ENCODE measurements at places on chromosomes 11 and 22. TPM values are rescaled to one million over a fixed set of nuclear protein-coding genes. Genes with fewer than 3 reads are reported as not detected.

VSIG10L2 gene
- total RNA-seq: 0.09 TPM

ASCL3 gene
- total RNA-seq: not detected

ABCC8 gene
- 0.42 TPM for total RNA-seq

TPP1 gene
- total RNA-seq: 14.5 TPM

ZNF280A gene
- total RNA-seq: 0.05 TPM

PNPLA5 gene
- not detected for total RNA-seq

CHRM4 gene
- 3.6 TPM for total RNA-seq

FXYD2 gene
- total RNA-seq: 78.9 TPM

PRR33 gene
- not detected for total RNA-seq

MMP26 gene
- total RNA-seq: 0.52 TPM

TEX54 gene
- total RNA-seq: not detected

APOA5 gene
- total RNA-seq: 0.05 TPM

AMOTL1 gene
- 31.8 TPM for total RNA-seq

CD6 gene
- 30.7 TPM for total RNA-seq

CHRNA10 gene
- 0.76 TPM for total RNA-seq

CD3G gene
- total RNA-seq: 227 TPM

OTOG gene
- total RNA-seq: 0.09 TPM

- no peak for DNase-seq
These were observed 9.2 kb upstream of the BIK start for GRCh38 chr22:43101306-43101705.

DNA sequence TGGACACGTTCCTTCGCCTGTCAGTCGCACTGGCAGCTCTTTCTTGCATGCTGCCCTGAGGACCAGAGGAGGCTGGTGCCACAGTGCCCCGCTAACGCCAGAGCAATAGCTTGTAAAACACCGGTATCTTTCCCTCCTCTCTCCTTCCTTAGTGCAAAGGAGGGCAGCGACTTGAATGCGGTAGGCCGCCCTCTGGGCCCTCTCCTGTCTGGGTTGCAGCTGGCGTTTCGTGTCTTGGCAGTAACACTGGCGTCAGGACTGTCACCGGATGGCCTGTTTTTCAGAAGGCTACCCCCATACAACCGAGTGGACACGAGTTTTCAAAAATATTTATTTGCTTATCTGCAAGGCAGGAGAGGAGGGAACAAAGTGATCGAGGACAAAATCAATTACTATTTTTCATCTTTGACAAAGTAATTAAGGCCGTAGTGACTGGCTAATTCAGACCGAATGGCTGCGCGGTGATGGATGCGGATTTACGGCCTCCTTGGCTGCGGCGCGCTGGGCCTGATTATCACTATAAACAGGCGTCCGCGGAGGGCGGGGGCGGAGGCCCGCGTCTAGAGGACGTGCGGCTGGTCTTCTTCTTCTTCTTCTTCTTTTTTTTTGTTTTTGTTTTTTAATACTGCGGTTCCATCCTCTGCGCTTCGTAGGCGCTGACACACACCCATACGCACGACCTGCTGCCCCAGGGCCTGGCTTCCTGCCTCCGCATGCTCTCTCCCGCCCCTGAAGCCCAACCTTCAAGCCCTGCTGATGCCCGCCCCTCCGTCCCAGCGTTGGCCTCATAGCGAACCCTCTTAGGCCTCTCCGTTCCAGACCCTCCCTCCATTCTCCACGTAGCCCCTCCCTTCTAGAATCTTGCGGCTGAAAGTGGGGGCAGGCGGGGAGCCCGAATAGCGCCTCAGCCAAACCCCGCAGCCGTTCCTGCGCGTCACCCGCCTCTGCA is 2.9 kb upstream of the SLC6A5 start:
- DNase-seq: no peak

GRCh38 chr22:48096851-48097665 is 1334.6 kb downstream of the TBC1D22A start:
- no peak for DNase-seq

DNA sequence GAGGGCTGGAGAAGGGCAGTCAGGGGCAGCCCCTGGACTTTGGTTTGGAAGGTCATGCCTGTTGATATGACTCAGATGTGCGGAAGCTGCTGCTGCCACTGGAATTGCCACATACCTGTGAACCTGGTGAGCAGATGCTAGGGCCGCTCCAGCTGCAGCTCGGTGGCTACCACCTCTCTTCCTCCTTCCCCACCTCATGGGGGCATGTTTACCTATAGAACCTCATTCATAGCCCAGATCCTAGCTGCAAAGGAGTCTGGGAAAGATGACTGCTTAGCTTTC is 17.5 kb upstream of the TSPAN18 start:
- no peak for DNase-seq

DNA sequence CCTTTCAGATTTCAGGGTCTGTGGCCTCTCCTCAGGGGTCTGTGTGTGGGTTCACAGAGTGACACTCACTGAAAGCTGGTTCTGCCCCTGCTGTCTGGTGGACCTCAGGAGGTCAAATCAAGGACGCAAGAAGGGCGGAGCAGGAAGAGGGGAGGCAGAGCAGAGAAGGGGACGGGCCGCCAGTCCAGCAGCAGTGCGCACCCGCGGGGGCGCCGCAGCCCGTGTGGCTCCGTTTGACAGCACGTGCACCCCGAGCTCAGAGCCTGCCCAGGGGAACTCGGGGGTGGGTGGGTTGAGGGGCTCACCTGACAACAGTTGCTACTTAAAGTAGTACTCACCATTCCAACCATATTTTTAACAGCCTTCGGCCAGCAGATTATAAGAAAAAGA is 71.4 kb upstream of the PITPNB start:
- no peak for DNase-seq

- DNase-seq: no peak
These were observed 68.0 kb upstream of the YWHAH start for GRCh38 chr22:31876156-31876920.

- DNase-seq: no peak
These were observed 4.2 kb upstream of the SCARF2 start for GRCh38 chr22:20441631-20442484.

GRCh38 chr22:31861226-31861840 is 83.0 kb upstream of the YWHAH start:
- no peak for DNase-seq

DNA sequence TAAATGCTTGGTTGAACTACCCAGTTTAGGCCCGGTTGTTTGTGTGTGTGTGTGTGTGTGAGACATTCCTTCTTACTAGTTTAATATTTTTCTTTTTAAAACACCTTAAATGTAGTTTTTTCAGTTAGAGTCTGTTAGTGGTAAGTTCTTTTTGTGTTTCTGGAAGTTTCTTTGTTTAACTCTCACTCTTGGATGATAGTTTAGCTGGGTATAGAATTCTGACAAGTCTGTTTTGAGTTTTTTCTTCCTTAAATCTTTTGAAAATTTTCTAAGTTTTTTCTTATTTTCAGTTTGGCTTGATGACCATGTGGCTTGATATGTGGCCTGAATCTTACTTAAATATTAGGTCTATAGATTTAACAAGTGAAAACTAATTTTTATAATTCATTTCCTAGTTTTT is 60.1 kb downstream of the PDE3B start:
- no peak for DNase-seq

- peak; percentile 60 for DNase-seq
These were observed 84.4 kb upstream of the SEPTIN5 start for GRCh38 chr22:19629720-19630419.

GRCh38 chr22:19904935-19905334 is 36.6 kb upstream of the COMT start:
- DNase-seq: no peak

DNA sequence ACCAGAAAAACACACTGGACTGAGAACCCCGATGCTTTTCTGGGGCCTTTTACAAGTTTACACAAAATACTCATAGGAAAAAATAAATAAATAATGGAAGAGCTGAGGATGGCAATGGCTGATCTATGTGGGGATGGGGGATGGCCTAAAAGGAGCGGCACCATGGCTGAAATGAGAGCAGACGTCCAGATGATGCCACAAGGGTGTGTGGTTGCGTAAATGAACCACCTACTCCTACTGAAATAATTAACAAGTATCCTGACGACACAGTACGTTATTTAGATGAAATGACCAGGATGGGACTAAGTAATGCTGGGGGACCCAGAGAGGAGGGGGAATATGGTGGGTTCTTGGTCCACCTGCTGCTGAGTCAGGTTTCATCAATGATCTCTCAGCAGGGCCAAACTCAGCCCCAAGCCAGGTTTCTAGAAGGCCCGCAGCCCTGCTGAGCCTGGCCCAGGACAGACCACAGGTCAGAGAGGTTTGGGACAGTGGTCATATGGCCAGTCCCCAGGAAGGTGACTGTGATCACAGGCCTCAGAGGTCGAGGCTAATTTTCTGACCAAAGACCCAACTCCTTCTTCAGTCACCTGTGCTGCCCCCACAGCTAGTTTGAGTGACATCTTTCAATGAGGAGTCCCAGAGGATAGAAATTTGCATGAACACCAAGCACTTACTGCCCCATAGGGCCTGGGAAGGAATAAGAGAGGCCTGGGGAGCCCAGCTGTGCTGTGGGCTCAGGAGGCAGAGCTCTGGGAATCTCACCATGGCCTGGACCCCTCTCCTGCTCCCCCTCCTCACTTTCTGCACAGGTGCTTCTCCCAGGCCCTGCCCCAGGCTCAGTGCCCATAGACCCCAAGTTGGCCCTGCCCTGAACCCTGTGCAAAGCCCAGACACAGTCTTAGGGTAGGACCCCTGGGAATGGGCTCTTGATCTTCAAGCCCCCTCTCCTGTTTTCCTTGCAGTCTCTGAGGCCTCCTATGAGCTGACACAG is 76.3 kb upstream of the IGLL5 start:
- no peak for DNase-seq

DNA sequence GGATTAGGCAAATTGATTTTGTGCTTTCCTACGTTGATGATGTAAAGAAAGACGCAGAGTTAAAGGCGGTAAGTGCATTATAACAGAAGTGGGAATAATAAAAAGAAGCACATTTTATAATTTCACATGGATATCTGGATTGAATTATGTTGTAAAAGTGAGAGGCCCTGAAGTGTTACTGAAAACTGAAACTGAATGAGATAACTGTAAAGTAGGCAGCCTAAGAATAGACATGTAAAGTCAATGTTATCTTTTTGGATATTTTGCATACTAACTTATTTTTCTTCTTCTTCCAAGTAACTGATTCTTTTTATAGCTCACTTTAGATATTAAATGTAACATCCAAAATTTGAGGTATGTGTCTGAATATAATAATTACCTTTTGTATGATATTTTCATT is 28.3 kb downstream of the ANO5 start:
- no peak for DNase-seq

GRCh38 chr11:21552911-21553310 is 640.0 kb upstream of the ANO5 start:
- DNase-seq: no peak

DNA sequence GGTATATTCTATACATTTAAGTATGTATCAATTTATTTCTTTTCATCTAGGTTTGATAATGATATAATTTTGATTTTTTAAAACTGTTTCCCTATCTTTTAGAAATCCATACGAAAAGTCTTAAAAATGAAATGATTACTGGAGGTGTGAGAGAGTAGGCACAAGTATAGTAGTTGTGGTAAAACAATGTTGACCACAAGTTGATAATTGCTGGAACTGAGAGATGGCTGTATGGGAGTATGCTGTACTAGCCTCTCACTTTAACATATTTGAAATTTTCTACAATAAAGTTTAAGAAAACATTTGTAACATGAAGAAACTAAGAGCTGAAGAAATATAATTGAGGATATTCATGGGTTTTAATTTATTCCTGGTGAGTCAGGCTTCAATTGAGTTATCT is 30.0 kb downstream of the FSHB start:
- no peak for DNase-seq

GRCh38 chr11:89433278-89433677 is 57.9 kb downstream of the NOX4 start:
- DNase-seq: no peak

- no peak for DNase-seq
These were observed 33.4 kb downstream of the BCR start for GRCh38 chr22:23213581-23214334.

DNA sequence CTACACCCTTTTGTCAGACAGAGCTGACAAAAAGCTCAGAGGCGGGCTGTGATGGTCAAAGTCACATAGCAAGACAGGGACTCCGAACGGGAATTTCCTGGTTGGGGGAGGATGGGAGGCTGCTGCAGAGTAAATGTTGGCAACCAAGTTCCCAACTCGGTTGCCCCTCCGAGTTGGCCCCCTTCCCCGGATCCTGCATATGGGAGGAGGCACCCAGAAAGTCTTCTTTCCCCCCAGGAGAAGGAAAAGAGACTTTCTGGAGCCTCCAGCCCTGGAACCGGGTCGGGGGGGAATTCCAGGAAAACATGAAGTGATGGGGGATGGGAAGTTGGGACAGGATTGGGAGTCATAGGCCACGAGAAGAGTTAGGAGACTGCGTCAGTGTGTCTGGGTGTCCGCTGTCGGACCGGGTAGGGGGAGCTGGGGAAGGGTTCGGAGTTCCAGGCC is 614 bp downstream of the SELENOM start:
- DNase-seq: no peak

GRCh38 chr11:100445231-100445735 is 241.8 kb upstream of the ARHGAP42 start:
- DNase-seq: no peak

- no peak for DNase-seq
These were observed 27.5 kb downstream of the MOV10L1 start for GRCh38 chr22:50117168-50117762.

- no peak for DNase-seq
These were observed 404.8 kb upstream of the RAG2 start for GRCh38 chr11:37002831-37003230.

- DNase-seq: no peak
These were observed 38.9 kb upstream of the SCUBE2 start for GRCh38 chr11:9130297-9130696.

DNA sequence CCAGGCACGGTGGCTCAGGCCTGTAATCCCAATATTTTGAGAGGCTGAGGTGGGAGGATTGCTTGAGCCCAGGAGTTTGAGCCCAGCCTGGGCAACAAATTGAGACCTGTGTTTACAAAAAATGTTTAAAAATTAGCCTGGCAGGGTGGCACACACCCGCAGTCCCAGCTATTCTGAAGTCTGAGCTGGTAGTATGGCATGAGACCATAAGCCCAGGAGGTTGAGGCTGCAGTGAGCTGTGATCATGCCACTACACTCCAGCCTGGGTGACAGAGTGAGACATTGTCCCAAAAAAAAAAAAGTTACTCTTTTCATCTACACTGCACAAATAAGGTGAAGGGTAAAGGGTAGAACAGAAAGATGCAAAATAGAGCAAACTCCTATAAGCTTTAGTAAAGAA is 22.3 kb upstream of the PPP2R1B start:
- DNase-seq: no peak

- no peak for DNase-seq
These were observed 635 bp downstream of the C11orf21 start for GRCh38 chr11:2300936-2301630.

DNA sequence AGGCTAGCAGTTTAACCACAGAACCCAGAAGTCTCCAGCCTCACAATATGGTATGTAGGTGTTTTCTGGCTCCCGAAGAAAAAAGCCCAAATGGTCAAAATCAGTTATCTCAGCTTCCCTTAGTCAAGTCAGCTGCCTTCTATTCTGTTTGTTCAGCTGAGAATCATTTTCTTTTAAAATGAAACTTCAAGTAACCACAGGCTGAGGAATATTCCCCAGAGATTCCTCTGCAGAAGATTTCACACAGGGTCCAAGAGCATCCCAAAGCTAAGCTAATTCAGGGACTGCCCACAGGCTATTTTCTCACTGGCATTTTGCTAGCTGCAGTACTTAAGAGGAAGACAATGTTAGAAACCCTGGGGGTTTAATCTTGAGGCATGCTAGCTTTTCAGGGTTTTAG is 977.0 kb upstream of the CHORDC1 start:
- no peak for DNase-seq

- no peak for DNase-seq
These were observed 230.4 kb downstream of the ST3GAL4 start for GRCh38 chr11:126585774-126586491.

- no peak for DNase-seq
These were observed 2.4 kb downstream of the CSDC2 start for GRCh38 chr22:41563051-41563711.

GRCh38 chr11:59550842-59551658 is 39.7 kb downstream of the OR4D9 start:
- DNase-seq: peak; percentile 62

Data from thymus (tissue), 14 donors.